ENCODE measurements at places on chromosomes 6 and 20.

GRCh38 chr6:137227871-137228302 lies 8.7 kb upstream of the IFNGR1 start:
- no peak for DNase-seq

DNA sequence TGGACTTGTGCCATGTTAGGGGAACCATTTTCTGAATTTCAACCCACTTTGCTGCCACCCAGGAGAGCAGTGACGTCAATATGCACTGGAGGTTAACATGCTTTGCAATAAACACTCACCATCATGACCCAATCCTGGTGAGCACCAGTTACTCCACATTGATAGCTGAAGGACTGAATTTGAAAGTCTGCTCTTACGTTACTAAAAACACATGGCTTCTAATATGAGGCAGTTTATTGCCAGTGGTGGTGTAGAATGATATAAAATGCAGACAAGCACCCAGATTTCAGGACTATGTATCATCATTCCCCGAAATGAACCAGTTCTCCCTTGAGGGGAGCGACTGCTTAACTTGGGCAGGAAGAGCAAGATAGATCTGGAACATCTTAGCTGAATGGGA lies 23.8 kb downstream of the RFPL4B start:
- DNase-seq = no peak

GRCh38 chr6:47162793-47163192 lies 120.7 kb upstream of the ADGRF1 start:
- no peak for DNase-seq

DNA sequence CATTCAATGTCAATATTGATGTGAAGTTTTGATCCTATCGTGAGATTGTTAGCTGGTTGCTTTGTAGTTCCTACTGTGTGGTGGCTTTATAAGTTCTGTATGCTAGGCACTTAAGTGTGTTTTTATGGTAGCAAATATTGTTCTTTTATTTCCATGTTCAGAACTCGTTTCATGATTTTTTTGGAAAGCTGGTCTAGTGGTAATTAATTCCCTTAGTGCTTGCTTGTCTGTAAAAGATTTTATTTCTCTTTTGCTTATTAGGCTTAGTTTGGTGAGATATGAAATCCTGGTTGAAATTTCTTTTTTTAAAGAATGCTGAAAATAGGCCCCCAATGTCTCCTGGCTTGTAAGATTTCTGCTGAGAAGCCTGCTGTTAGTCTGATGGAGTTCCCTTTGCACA lies 27.8 kb upstream of the PLCB1 start:
- DNase-seq = no peak

- no peak for DNase-seq
Observed at GRCh38 chr6:107679457-107679856, 144.7 kb downstream of the SCML4 start.

GRCh38 chr6:10449751-10450150 lies 34.9 kb upstream of the TFAP2A start:
- no peak for DNase-seq

GRCh38 chr6:111291336-111292259 lies 191.4 kb downstream of the REV3L start:
- no peak for DNase-seq

- DNase-seq = no peak
Observed at GRCh38 chr6:71649915-71650314, 236.4 kb upstream of the RIMS1 start.

GRCh38 chr6:32519910-32520258 lies 10.2 kb downstream of the HLA-DRB5 start:
- no peak for DNase-seq

DNA sequence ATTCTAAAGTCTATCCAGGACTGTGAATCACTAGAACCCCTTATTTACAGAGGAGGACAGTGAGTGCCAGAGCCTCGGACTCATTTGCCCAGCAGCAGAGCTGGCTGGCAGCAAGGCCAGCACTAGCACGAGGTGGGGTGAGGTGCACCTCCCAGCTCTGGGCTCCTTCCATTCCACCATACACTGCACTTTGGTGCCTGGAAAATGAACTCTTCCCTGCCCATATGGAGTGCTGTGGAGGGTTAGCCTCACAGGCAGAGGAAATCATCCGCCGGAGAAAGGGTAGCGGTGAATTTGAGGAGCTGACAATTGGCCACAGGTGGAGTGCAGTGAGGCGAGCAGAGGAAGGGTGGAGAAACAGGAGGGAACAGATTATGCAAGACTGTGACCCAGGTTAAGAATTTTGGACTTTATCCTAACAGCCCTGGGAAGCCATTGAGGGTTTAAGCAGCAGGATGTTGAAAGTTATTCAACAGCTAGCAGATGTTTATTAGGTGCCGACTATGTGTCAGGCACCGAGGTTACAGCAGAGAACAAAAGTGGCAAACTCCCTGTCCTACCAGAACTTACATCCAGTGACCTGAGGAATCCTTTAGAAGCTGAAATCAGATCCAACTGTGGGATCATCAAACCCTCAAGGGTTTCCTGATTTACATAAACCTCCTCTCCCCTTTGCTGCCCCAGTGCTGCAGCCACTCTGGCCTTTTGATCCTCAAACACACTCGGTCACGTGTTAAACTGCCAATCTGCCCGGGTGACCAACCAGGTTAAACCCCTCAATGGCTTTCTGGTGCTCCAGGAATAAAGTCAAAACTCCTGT lies 6.2 kb downstream of the TRIM26 start:
- DNase-seq = peak; percentile 11

DNA sequence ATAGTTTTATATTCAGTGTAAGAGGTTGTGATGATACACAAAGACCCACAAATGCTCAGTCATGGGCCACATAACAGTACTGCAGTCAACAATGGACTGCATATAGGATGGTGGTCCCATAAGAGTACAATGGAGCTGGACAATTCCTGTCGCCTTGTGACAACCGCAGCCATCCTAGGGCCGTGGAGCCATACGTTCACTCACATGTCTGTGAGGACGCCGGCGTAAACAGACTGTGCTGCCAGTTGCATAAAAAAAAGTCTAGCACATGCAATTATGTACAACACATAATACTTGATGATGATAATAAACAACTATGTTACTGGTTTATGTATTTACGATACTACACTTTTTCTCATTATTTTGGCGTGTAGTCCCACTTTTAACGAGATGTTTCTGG lies 30.9 kb downstream of the BFSP1 start:
- no peak for DNase-seq

GRCh38 chr6:38915205-38915925 lies 133.2 kb upstream of the GLP1R start:
- DNase-seq = no peak

- DNase-seq = no peak
Observed at GRCh38 chr6:167712731-167713475, 113.8 kb upstream of the AFDN start.

- peak; percentile 13 for DNase-seq
Observed at GRCh38 chr6:12024699-12025434, 12.8 kb downstream of the HIVEP1 start.

GRCh38 chr20:44660581-44660980 lies 9.1 kb upstream of the ADA start:
- DNase-seq = no peak

DNA sequence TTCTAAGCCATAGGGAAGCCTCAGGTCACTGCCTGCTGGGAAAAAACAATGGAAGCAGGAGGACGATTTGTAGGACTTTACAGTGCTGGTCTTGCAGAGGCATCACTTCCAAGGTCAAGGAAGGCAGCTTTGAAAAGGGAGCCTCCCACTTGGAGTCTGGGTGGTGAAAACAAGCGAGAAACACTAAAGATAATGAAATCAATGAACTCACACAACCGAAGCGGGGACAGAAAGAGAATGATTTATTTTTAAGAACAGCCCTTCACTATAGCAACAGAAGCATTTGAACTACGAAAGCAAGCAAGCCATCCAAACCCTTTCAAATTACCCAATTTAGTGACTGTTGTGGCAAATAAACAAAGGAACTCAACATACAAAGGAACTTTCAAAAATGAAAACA lies 227.5 kb downstream of the THBS2 start:
- no peak for DNase-seq

GRCh38 chr6:115838763-115839401 lies 221.8 kb downstream of the FRK start:
- peak; percentile 55 for DNase-seq

GRCh38 chr20:6692566-6693173 lies 74.8 kb upstream of the BMP2 start:
- no peak for DNase-seq

DNA sequence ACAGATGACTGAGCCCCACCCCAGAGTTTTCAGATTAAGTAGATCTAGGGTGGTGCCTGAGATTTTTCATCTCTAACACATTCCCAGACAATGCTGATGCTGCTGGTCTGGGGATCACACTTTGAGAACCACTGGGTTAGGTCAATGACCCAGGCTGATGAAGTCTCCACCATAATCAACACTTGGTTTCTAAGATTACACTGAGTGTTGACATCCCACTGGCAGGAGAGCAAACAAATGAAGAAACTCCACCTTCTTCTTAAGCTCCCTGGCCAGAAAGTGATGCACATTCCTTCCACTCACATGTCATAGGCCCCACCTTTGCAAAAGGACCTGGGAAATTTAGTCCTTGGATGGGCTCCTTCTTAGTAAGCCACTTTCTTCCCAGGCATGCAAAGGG lies 53.1 kb downstream of the MAFB start:
- DNase-seq = no peak

- DNase-seq = no peak
Observed at GRCh38 chr20:37471741-37472235, 49.3 kb upstream of the NNAT start.

DNA sequence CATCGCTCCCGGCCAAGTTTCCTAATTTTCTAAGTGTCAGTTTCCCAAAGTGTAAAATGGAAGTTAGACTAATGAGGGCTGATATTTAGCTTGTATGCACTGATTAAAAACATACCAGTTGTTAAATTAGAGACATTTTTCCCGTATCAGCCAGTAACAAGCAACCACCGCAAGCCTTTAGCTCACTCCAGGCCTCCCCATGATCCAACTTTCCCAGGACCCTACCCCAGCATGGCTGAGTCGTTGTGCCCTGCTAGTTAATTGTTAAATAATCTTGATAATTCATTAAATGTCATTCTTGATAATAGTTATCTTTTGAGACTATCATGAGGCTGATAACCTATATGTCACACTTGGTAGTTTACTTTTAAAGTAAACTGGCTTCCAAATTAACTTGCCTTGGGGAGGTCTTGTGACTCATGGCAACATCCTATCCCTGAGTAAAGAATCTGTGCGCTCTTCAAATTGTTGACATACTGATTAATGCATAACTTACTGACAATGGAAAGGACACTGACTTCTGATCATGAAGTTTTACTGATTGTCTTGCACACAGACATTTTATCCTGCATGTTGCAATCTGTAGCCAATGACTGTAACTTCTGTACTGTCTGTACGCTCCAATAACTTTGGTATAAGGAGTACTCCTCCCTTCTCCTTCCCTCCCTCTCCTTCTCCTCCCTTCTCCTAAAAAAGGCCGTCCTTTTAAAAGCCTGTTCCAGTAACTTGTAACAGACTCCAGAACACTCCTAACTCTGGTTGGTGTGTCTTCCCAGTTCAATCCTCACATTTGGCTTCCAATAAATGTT lies 6.3 kb upstream of the GTF3C6 start:
- DNase-seq = peak; percentile 91

GRCh38 chr6:34919651-34920050 lies 30.6 kb downstream of the ANKS1A start:
- DNase-seq = no peak

- DNase-seq = no peak
Observed at GRCh38 chr6:161660666-161661571, 387.1 kb upstream of the AGPAT4 start.

DNA sequence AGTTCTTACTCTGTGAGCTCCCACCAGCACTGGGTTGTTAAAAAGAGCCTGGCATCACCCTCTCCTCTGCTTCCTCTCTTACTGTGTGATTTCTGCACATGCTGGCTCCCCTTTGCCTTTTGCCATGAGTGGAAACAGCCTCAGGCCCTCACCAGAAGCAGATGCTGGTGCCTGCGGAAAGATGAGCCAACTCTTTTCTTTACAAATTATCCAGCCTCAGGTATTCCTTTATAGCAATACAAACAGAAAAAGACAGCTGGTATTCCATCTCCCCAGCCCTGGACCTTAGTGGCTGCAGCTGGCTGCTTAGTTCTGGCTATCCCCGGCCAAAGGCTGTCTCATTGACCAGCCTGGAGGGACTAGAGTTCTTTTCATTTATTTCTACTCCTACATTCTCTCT lies 129.1 kb downstream of the IMPG1 start:
- DNase-seq = no peak

- no peak for DNase-seq
Observed at GRCh38 chr6:9647071-9647445, 767.8 kb downstream of the TFAP2A start.

GRCh38 chr20:53187392-53188068 lies 215.4 kb downstream of the TSHZ2 start:
- DNase-seq = no peak
